ENCODE measurements at places on chromosomes 11 and 22.

DNA sequence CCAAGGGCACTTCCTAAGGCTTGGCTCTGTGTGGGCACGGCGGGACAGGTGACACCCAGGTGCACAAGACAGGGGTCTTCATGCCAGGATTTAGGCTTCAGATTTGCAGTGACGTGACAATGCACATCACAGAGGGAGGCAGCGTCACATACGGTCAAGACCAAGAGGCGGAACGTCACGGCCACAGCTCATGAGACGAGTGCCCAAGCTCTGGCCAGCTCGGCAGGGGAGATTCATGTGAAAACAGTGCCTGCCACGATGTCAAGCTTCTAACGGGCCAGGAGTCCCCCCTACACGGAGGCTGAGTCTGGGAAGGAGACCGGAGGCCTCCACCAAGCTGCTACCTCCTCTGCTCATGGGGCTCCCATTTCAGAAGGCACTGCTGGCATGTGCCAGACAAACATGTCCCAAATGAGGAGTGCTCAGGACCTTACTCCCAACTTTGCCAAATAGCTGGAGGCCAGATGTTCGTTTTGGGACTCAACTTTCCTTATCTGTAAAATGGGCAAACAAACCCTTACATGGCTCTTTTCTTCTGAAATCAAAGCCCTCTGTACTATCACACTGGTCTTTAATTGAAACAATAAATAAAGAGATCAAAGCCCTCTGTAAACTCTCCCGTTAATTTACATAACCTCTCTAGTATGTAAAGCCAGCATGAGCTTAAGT lies 16.6 kb downstream of the VPS37C start:
- no peak for DNase-seq

DNA sequence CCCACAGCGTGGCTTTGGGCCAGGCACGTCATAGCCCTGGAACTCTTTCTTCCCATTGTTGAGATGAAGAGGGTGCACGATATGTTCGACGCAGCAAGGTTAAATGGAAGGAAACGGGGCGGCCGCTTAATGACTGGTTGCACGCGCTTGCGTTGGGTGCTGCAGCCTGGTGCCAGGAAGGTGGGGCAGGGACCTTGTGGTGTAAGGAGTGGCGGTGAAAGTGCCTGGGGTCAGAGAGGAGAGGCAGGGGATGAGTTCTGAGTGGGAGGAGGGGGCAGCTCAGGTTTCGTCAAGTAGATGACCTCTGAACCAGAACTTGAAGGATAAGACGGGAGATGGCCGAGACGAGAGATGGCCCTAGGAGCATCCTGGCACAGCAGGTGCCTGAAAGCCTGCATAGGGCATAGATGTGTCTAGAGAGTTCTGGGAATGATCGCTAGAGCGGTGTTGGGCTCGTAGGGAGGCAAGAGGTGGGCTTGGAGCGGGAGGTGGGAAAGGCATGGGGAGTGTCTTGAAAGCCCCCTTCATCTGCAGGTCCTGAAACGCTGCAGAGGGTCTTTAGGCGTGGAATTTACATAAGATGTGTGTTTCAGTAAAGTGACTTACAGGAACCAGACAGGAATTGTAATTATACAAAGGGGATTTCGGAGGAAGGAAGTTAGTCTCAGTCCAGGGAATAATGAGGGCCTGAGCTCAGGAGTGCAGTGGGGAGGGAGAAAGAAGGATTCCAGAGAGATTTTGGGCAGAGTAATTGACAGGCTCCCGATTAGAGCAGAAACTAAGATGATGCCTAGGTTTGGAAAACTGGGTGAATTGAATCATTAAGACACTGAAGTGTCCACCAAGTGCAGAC lies 43.2 kb upstream of the CLDN5 start:
- no peak for DNase-seq

DNA sequence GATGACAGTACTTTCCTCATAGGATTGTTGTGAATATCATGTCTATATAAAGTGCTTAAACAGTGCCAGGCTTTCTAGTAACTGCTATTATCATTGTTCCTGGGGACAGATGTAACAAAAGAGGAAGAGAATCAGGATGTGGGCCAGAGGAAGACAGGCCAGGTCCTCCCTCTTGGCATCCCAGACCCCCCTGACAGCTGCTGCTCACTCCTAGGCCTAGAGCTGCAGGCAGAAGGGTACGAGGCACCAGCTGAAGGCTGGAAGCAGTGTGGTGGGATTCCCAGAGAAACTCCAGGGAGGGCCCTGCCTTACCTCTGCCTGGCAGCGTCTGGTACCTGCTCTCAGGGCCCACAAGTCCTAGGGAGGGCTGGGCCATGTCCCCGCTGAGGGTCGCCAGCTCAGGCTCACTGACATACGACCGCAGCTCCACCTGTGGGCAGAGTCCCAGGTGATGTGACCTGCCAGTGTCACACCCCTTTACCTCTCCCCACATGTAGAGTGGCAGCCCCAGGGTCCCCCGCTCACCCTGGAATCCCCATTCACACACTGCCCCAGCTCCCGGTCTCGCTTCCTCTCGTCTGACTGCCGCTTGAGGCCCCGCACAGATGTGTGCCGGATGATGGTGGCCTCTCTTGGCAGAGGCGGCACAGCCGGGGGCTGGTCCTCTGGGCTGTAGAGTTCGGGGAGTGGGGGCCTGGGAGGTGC lies 52.2 kb downstream of the C11orf58 start:
- no peak for DNase-seq

GRCh38 chr22:27843441-27843840 lies 41.9 kb upstream of the MN1 start:
- no peak for DNase-seq

DNA sequence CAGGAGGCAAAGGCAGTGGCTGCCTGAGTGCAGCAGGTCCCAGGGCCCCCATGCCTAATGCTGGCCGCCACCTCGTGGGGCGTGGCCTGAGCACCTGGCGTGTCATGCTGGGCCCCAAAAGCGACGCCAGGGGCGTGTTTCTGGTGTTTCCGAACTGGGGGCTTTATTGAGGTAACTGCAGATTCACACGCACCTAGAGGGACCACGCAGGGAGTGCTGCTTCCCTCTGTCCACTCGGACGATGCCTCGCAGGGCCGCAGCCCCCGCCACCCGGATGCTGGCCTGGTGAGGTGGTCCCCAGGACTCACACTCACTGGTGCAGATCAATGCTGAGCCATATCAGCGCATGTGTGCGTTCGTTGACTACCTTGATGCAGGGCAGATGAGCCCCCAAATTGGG lies 736.2 kb downstream of the BRD1 start:
- no peak for DNase-seq

- DNase-seq, result no peak
Observed at GRCh38 chr11:15123849-15124248, 9.1 kb downstream of the INSC start.

DNA sequence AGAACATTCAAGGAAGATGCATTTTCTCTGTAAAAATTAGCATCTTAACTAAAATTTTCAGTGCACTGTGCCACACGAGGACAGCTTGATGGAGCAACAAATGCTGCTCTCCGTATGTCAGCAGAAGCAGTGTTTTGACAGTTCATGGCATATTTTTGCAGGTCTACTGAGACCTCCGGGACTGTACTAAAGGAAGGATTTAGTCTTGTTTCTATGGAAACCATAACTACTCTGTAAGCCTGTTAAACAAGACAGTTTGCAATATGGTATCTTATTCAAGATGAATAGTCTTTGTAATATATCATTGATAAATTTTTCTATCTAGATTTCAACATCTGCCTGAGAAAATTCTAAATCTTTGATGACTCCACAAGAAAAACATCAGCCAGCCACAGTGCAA lies 184.0 kb upstream of the GUCY1A2 start:
- DNase-seq, result no peak

DNA sequence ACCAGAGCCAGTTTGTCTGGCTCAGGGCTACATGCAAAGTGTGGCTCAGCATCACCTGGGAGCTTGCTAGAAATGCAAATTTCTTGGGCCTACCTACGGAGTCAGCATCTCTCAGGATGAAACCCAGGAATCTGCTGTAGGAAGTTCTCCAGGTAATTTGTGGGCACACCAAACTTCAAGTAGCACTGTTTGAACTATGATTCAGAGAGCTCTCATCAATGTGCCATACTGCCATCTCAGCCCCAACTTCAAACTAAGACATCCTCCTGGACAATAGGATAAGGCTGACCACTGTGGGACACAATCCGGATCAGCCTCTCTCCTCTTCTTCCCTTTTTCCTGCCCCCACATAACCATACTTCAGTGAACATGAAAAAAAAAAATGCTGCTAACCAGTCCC lies 374.5 kb downstream of the METTL15 start:
- no peak for DNase-seq

GRCh38 chr22:48140261-48140813 lies 1377.9 kb downstream of the TBC1D22A start:
- no peak for DNase-seq

- DNase-seq, result no peak
Observed at GRCh38 chr11:6567371-6567745, 36.1 kb downstream of the RRP8 start.

DNA sequence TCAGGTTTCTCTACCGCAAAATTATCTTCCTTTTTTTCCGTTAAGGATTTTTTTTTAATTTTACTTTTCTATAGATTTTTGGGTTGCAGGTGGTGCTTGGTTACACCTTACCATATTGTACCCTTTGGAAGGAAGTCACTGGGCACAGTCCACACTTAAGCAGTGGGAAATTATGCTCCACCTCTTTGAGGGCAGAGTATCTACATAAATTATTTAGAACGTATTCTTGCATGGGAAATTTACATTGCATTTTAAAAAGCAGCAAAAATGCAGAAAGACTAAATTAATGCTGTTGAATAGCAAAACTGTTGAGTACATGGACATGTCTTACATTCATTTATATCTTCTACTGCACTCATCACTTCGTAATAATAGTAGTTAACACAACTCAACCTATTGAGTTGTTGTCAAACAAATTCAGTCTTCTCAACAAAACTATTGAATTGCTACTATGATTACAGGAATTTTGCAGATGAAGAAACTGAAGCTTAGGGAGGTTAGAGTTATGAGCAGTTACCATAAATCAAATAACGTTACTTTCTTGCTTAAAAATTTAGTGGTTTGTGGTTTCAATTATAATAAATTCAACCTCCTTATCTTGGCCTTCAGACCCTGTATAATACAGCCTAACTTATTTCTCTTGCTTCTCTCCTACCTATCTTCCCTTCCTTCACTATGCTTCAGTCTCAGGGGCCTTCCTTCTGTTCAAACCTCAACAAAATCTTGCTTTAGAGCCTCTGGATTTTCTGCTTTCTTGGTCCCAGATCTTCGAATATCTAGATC lies 97.4 kb upstream of the ARHGAP20 start:
- DNase-seq, result no peak

DNA sequence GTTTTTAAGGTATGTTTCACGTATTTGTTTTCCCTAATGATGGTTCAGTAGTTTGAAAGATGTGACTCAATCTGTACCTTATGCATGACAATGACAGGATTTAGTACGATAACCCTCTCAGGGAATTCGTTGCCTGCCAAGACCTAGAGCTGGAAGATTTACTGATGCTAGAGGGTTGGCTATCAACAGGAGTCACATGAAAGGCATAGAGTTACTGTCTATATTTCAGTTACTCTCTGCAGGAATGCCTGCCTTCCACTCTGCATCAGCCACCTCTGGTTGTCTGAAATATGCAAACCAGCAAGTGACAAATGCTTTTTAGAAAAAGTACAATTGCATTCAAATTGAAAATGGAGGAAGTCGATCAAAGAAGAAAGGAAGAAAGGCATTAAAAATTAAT lies 276.3 kb upstream of the RAG2 start:
- no peak for DNase-seq

DNA sequence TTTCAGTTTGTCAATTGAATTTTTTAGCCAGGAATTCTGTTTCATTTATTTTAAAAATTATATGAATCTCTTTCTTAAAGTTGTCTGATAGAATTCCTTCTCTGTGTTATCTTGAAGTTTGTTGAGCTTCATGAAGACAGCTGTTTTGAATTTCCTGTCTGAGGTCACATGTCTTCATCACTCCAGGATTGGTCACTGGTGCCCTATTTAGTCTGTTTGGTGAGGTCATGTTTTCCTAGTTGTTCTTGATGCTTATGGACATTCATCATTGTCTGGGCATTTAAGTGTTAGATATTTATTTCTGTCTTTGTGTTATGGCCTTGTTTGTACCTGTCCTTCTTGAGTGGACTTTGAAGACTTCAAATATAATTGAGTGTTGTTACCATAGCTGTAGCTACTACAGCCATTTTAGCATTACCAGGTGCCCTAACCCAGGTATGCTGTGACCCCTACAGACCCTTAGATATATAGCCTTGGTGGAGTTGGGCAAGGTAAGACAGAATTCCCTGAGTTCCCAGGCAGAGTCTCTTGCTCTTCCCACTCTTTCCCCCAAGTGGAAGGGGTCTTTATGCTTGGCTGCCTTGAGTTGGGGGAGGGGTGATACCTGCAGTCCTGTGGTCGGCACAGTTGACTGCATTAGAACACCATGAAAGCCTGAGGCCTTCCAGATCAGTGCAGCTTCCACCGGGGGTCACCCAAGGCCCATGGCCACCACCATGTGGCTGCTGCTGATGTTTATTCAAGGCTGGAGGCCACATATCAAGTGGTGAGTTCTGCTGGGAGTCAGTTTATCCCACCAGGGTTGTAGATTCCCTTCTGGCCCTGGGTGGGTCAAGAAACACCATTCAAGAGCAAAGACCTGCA lies 229.6 kb downstream of the DYNC2H1 start:
- peak; percentile 26 for DNase-seq

GRCh38 chr11:115624065-115624464 lies 119.8 kb upstream of the CADM1 start:
- DNase-seq, result no peak

DNA sequence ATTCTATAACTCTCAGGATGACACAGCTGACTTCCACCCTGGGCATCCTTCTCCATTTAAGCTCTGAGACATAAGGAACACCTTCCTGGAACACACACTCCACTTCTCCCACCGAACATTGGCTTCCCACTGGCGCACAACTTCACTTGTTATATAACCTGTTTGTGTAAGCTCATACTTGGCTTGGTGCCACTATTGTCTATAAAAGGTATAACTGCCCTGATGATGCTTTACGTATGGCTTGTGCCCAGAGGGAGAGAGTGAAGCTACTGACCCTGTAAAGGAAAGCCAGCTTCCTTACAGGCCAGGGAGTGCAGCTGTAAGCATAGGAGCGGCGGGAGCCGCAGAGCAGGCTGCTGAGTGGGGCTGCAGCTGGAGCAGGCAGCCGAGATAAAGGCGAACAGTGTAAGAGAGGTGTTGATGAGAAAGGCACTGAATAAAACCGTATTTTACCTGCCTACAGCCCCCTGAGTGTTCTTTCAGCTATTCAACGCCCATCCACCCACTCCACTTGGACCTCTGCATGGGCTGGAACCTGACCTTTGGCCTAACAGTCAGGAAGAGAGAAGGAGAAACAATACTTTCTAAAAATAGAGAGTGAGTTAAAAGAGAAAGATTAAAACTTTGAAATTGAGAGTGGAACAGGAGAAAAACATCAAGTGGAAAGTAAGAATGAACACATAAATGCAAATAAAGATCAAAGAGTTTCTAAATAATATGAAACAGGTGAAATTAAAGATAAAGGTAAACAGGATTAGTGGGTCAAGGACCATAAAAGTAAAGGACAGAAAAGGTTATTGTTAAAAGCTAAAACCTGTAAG lies 252.1 kb upstream of the ARHGAP42 start:
- DNase-seq, result no peak

DNA sequence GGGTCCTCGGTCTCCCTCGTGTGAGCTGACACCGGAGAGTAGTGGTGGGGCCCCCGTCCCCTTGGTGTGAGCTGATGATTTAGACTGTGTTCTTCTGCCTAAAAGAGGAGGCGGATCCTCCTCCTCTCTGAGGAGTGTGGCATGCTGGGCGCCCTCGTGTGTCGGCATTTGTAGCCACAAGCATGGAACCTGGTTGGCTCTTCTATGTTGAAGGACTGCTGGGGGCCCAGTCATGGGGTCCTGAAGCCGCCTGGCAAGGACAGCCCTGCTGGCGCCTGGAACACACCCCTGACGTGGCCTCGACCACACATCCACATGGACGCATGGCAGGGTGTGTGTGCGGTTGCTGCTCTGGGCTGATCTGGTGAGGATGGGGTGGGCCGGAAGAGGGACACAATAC lies 50.2 kb downstream of the AP2A2 start:
- no peak for DNase-seq

All from HFF-Myc (cell line).